Foreskin keratinocyte (primary cell): ENCODE measurements at places on chromosomes 7 and 10.

DNA sequence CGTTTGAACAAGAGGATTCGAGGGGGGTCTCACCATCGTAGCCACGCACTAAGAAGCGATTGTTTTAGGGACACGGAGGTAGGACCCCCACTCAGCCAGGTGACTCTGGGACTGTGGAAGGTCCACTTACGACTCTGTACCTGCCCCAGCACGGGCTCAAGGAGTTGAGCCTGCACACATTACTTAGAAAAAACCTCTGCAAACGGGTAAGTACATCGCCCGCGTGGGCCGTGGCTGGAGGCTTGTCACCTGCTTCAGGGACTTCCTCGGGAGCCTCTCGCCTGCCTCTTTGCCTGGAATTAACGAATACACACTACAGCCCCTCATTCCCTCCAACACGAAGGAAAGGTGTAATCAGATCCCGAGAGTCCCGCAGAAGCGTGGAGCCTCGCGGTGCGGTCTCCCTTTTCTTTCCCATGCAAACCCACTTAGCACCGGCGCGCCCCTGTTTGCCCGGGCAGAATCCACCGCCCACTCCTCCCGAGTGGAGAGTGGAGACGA, 826 bp downstream of the PODXL start:
- DNase-seq: no peak

DNA sequence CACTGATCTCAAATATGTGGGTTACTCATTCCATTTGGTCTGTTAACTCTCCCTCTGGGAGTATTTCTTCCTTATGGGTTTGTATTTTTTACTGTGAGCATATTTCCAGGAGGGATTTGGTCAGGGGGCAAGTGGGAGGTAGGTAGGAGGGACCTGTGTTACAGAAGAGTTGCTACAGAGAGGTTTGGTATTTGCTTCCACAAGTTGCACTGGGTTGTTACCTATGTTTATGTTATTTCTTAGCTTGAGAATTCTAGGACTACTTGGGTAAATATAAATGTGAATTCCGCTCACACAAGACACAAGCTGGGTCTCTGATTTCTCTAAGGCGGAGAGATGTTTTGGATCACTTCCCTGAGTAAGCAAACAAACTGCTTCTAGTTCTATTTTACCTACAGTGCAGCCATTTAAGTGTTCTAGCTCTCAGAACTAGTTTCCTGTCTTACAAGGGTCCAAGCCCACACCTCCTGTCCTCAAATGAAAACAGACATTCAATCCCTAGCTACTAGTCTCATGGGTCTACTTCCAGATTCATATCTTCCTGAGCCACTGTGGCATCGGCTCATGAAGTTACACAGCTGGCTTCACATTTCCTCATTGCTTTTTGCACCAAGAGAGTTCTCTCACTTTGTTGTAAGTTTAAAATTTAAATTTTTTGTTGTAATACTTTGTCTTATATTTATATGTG, 75.4 kb upstream of the PPP1R3C start:
- no peak for DNase-seq

GRCh38 chr7:141001546-141001945, 13.2 kb downstream of the MRPS33 start:
- no peak for DNase-seq

DNA sequence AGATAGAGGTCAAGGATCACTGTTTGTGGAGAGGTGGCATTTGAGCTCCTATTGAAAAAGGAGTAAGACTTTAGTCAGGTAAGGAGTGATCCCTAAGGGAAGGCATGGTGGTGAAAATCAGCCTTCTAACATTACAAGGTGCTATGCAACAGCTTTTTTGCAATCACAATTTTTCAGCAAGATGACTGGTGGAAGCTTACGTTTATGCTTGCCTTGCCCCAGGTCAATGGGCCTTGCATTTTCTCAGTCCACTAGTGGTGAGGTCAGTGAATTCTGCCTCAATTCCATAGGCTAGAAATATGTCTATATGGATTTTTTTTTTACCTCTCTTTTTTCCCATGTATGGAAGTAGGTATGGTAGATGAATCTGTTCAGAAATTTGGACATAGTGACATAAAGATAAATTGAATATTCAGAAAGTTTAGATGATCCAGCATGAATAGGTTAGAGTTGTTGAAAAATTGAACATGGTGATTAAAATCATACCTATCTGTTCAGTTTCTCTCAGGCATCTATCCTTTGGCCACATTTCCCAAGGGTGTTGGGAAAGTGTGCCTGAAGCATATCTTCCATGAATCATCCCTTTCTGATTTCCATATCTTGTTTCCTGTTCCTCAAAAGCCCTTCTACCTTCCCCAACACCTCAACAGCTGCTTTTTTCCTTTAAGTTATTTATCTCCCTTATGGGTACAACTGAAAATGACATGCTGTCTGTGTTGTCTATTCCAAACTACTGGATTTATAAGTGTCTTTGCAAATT, 71.9 kb upstream of the PTPRZ1 start:
- peak; percentile 35 for DNase-seq

- DNase-seq: no peak
These were observed 144.7 kb downstream of the NRP1 start for GRCh38 chr10:33189808-33190207.

DNA sequence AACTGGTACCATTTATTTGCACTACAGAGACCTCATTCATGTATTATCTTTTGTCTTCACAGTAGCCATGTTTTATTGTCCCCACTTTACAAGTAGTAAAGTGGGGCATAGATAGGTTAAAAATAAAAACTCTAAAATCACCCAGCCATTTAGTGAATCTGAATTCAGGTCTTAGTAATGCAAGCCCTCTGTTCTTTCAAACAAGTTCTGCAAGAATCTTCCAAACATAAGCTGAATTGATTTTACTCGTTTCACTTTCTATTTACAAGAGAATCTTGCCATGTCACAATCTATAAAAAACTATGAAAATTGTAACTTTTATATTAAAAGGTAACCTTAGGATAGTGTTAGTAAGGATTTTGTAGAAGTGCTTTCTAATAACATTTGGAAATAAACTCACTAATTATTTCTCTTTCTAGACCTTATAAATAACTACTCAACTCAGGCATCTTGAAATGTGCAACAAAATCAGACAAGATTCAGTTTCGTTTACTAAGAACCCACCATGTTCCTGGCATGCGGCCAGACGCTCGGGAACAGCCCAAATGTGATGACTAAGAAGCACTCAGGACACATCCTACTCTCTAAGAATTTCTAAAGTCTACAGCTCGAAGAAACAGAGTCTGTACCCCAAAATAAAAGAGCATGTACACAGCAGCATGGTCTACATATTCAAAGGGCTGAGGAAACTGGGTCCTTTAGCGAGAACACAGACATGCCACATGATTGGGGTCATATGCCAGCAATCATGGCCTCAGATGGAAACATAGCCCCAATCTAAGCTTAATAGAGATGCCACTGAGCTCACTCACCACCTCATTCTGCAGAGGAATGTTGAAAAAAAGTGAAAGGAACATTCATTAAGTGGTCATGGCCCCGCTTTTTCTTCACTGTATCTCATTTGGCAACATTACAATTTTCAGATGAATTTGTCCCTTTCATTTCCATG, 167.6 kb downstream of the AMPH start:
- DNase-seq: no peak

GRCh38 chr10:132862485-132863420, 76.8 kb upstream of the NKX6-2 start:
- DNase-seq: no peak

DNA sequence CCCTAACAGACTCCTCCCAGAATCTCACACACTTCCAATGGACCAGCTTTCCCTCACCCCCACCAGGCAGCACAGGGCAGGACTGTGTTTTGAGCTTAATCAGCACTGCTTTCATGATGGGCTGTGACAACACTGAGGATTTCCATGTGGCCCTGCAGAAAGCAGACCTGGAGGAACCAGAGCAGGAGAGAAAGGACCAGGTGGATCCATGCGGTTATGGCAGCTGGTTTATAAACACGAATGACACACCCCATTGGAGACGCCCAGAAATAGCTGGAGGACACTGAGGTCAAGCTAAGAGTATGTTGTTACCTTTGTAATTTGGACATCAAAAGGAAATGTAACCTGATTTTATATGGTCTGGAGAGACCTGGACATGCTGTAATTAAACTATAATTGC, 31.7 kb upstream of the HERPUD2 start:
- DNase-seq: no peak

- no peak for DNase-seq
These were observed 18.5 kb downstream of the MEOX2 start for GRCh38 chr7:15667991-15668390.

DNA sequence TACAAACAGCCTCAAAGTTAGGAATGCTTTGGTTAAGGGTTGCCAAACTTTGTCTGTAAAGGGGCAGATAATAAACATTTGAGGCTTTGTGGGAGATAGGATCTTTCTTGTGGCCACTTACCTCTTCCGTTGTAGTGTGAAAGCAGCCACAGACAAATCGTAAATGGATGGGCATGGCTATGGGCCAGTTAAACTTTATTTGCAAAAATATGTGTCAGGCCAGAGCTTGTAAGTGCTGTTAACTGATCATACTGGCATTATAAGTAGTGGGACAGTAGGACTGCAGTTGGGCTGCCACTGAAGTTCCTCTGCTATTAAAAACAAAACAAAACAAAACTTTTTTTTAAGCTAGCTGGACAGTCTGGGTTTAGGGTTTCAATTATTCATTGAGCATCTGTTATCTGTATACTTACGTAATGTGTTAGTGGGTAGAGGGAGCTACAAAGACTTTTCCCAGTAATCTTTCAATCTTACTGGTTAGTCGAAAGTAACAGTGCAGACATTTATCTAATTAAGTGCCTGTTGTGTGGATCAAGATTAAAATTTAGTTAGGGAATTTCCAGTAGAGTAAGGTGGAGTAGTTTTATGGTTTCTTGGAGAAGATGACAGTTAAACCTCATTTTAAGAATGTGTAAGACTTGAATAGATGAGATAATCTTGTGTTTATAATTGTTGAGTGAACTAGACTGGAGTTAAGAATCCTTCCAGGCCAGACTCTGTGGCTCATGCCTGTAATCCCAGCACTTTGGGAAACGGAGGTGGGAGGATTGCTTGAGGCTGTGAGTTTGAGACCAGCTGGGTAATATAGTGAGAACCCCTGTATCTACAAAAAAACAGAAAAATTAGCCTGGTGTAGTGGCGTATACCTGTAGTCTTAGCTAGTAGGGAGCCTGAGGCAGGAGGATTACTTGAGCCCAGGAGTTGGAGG, 100.1 kb downstream of the BTRC start:
- no peak for DNase-seq

- no peak for DNase-seq
These were observed 15.9 kb downstream of the DENND11 start for GRCh38 chr7:141686074-141686473.

DNA sequence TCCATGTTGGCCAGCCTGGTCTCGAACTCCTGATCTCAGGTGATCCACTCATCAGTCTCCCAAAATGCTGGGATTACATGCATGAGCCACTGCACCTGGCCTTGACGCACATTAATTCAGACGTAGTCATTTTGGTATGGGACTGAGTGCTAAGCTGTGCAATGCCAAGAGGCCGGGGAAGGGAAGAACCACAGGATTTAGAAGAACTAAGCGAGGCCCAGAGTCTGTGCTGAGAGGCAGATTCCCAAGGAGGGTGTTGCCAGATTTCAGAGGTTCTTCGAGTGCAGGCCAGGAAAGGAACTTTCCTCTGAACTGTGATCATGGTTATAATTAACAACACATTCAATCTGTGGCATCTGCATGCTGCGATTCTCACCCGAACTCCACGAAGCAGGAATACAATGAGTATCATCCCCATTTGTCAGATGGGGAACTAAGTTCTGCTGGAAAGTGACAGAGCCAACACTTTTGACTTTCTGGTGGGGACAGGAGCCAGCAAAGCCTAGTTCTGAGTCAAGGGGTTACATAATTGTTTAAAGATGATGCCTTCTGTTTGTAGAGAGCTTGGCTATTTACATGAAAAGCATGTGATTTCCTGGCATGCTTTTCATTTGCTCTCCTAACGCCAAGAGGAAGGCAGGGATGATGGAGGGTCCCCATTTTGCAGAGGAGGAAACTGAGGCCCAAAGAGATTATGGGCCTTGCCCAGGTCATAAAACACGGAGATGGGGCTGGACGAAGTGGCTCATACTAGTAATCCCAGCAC, 6.2 kb upstream of the ZAN start:
- DNase-seq: peak; percentile 72

- DNase-seq: no peak
These were observed 26.6 kb upstream of the NKX6-2 start for GRCh38 chr10:132812520-132812919.

GRCh38 chr7:156935250-156935649, 14.3 kb upstream of the NOM1 start:
- no peak for DNase-seq

DNA sequence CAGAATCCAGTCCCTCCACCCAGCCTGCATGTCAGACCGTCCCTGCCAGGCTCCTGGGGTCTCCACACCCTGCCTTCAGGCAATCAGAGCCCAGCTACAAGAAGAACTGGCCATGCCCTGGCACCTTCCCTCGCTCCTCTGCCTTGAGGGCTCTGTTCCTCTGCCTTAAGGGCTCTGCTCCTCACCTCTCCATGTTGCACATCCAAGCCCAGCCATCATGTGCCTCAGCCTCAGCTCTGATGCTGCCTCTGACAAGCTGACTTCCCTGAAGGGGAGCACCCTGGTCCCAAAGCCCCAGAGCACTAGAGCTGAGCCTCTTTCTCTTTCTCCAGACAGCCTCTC, 50.3 kb upstream of the ANTXRL start:
- DNase-seq: no peak

DNA sequence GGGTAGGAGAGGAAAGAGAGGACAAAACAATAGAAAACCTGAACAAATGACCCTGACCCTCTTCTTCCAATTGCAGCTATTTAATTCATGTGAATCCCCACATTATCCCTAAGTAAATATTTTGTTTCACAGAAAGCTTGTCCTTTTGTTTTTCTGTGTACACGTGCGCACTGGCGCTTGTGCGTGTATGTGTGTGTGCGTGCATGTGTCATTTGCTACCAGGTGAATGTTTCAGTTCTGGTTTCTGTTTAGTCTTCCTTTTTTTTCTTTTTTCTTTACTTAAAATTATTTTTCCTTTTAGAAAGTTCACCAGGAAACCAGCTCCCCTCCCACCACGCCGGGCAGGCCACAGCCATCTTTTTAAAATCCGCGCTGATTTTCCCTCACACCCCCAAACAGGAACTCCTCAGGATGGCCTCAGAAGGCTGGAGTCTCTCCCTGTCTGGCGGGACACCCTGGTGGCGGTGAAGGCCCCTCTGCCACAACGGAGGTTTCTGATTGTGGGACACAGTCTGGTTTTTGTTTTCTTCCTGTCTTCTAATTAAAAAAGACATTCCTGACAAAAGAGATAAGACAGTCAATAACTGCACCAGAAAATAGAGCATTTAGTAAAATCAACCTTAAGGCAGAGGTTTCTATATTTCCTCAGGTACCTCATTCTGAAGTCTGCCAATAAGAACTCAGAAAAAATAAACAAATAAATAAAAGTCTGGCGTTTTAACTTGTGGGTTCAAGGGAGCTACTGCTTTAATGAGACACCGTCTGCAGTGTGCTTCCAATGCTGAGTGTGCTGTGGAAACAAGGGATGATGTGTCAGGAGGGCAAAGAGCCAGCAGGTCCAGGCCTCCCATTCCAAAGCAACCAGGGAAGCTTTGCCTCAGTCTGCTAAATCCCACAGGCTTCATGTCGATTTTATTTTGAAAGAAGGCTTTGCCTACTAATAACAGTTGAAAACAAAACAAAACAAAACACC, 17.4 kb downstream of the IRF5 start:
- no peak for DNase-seq

- DNase-seq: no peak
These were observed 13.0 kb downstream of the TUBGCP2 start for GRCh38 chr10:133295426-133296320.

GRCh38 chr7:26043801-26044200, 108.2 kb upstream of the NFE2L3 start:
- DNase-seq: no peak

- peak; percentile 31 for DNase-seq
These were observed 117.3 kb downstream of the FANK1 start for GRCh38 chr10:126013489-126014281.
